Subcutaneous adipose tissue (tissue), 4 donors: ENCODE measurements at places on chromosomes 13 and 19. TPM values are rescaled to one million over a fixed set of nuclear protein-coding genes. Genes with fewer than 3 reads are reported as not detected.

Gene CD79A
- 0.51 TPM for total RNA-seq

Gene MIDN
- 15.6 TPM for total RNA-seq

Gene PEAK3
- 0.88 TPM for total RNA-seq

Gene LHB
- total RNA-seq, result not detected

Gene FGF21
- not detected for total RNA-seq

Gene MCEMP1
- total RNA-seq, result 8.5 TPM

Gene ZNF71
- 7.5 TPM for total RNA-seq

Gene PLVAP
- total RNA-seq, result 22.6 TPM

Gene SBK2
- total RNA-seq, result not detected

Gene ZGLP1
- total RNA-seq, result 0.49 TPM

Gene TUBB4A
- total RNA-seq, result not detected

Gene EDNRB
- total RNA-seq, result 99.8 TPM

Gene CBY2
- not detected for total RNA-seq

Gene ZSCAN22
- total RNA-seq, result 2.9 TPM

Gene ATP12A
- total RNA-seq, result not detected

Gene KLK12
- not detected for total RNA-seq

Gene NFKBIB
- 20.9 TPM for total RNA-seq

Gene MAU2
- total RNA-seq, result 78.2 TPM

Gene MISP3
- 1.3 TPM for total RNA-seq

Gene C1QTNF9B
- total RNA-seq, result not detected

Gene GPR183
- 36.1 TPM for total RNA-seq

Gene EBI3
- 20.7 TPM for total RNA-seq

Gene AZU1
- not detected for total RNA-seq

Gene OR7D2
- not detected for total RNA-seq

Gene S1PR5
- not detected for total RNA-seq

Gene ICAM4
- total RNA-seq, result 1.1 TPM

Gene IGFL3
- total RNA-seq, result not detected

Gene C3
- 1,114 TPM for total RNA-seq

Gene CEACAM1
- 6.0 TPM for total RNA-seq

Gene FGF9
- total RNA-seq, result not detected

Gene ZNF177
- 2.6 TPM for total RNA-seq

Gene MAST1
- total RNA-seq, result not detected

Gene SIX5
- 7.3 TPM for total RNA-seq
